Stimulated activated CD8-positive, alpha-beta memory T cell treated with anti-CD3 and anti-CD28 coated beads, Interleukin-4, amount 100 ng/mL, for 4 hours (primary cell): ENCODE measurements at places on chromosomes 12 and 14.

- no peak for DNase-seq
These were observed 62.5 kb upstream of the PRICKLE1 start for GRCh38 chr12:42652048-42652447.

DNA sequence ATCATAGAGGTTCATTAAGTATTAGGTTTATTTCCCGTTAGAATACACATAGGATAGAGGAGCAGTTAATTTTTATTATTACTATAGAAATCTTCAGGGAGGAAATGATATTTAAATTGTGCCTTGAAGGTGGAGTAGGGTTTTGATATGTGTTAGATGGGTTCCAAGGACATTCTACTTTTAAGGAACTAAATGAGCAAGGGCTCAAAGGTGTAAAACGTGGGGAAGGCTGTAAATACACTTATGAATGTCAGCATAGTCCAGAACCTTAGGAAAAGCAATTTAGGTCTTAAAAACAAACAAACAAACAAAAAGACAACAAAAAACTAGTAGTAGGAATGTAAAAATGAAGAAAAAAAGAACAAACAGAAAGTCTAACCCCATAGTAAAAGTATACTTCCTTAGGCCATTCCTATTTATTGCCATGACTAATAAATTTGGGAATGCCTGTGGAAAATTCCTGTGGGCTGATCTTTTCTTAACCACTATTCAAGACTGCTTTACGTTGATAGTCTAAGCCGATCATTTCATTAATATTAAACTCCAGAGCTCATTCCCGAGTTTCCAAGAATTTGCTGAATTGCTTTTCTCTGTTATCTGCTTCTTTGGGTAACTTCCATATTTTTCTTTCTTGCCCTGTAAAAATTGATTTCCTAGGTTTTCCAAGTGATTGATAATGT, 180.3 kb downstream of the RAD51B start:
- DNase-seq: no peak

- no peak for DNase-seq
These were observed 82.9 kb upstream of the DYNC1H1 start for GRCh38 chr14:101881426-101881825.

GRCh38 chr12:104056419-104056972, 6.5 kb upstream of the GLT8D2 start:
- DNase-seq: no peak

DNA sequence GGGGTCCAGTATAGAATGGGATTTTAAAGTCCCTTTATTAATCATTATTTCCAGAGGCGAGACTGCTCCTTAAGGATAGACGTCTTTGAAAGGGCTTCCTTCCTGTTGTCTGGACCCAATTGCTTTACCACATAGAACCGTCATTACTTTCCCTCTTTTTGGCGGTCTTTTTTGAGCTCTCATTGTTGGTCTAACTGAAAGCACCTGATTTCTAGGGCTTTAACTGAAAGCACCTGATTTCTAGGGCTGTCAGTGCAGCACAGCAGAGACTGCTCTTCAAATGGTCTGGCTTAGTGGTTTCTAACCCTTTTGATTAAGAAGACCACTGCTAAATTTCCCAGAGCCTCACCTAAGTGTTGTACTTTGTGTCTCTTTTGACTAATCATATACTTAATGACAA, 95.8 kb downstream of the PRKCH start:
- DNase-seq: no peak

DNA sequence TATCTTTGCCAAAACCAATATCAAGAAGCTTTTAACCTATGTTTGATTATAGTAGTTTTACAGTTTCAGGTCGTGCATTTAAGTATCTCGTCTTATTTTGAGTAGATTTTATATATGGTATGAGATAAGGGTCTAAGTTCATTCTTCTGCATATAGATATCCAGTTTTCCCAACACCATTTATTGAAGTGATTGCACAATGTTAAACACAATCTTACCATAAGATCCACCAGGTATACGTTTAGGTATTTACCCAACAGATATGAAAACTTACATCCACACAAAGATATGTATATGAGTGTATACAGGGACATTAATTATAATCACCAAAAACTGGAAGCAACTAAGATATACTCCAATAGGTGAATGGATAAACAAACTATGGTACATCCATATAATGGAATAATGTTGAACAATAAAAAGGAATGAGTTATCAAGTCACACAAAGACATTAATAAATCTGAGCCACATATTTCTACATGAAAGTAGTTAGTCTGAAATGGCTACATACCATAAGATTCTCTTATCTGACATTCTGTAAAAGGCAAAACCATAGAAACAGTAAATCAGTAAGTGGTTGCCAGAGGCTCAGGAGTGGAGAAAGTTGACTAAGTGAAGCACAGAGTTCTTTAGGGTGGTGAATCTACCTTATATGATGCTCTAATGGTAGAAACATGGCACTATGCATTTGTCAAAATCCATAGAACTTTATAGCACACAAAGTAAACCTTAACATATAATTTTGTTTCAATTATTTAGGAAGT, 222.6 kb downstream of the NUAK1 start:
- DNase-seq: no peak

DNA sequence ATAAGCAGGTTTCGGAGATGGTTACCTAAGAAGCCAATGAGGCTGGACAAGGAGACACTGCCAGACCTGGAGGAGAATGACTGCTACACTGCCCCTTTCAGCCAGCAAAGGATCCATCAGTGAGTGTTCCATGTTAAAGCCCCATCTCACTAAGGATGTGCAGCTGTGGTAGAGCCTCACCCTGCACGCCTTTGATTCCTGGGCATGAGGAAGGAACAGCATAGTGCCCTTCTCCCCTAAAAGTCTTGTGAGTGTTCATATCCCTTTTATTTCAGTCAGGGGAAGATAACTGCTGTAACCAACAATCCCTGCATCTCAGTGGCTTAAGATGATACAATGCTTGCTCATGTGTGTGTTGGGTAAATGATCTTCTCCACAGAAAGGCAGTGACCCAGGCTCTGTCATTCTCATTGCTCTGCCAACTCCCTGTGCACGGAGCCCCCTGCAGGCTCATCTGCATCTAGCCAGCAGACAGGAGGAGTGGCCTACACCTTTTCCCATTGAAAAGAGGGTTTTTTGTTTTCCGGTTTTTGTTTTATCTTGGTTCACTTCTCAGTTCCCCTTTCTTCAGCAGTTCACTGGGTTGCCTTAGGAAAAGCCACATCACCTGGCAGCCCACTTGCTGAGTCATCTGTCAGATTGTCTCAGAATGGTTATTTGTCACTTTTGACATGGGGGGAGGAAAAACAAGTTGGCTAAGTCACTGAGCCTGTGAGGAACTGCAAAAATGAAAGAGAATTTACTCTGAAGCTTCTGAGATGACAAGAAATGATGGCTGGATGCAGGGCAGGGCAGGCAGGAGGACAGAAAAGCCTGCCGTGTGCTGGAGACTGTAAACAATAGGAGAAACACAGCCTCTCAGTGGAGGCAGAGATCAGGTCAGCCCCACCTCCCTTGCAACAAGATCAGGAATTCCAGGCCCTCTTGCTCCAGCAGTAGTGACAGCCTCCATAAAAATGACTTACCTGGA, 193.3 kb downstream of the ANO4 start:
- DNase-seq: no peak

GRCh38 chr12:124893792-124894516, 20.5 kb downstream of the UBC start:
- DNase-seq: no peak

DNA sequence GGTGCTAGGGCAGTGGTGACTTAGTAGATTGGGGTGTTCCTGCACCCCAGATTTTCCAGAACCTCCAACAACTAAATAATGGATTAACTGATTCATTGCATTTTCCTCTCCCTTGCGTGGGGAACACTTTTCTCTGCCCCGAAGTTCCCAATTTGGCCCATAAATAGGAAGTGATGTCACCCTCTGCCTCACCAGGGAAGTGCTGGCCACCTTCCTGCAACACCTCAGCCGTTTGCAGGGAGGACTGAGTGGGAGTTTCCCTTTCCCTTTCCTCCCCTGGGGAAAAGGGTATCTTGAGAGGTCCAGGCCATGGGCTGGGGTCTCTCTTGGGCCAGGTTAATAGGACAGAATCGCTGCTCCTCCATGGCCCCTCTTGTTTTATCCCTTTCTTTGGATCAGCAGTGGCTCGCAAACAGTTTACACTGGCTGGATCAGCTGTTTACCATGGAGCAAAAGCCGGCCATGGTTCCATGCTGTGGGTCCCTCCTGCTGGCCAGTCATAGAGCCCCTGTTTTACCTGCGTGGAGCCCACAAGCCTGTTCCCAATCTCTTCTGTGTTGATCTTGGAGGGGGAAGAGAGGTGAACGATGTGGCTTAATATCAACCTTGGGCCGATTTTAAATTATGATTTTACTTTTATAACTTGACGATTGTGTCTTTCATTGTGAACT, 91.6 kb upstream of the VRK1 start:
- DNase-seq: no peak

GRCh38 chr14:58491593-58491992, 64.1 kb downstream of the KIAA0586 start:
- no peak for DNase-seq

DNA sequence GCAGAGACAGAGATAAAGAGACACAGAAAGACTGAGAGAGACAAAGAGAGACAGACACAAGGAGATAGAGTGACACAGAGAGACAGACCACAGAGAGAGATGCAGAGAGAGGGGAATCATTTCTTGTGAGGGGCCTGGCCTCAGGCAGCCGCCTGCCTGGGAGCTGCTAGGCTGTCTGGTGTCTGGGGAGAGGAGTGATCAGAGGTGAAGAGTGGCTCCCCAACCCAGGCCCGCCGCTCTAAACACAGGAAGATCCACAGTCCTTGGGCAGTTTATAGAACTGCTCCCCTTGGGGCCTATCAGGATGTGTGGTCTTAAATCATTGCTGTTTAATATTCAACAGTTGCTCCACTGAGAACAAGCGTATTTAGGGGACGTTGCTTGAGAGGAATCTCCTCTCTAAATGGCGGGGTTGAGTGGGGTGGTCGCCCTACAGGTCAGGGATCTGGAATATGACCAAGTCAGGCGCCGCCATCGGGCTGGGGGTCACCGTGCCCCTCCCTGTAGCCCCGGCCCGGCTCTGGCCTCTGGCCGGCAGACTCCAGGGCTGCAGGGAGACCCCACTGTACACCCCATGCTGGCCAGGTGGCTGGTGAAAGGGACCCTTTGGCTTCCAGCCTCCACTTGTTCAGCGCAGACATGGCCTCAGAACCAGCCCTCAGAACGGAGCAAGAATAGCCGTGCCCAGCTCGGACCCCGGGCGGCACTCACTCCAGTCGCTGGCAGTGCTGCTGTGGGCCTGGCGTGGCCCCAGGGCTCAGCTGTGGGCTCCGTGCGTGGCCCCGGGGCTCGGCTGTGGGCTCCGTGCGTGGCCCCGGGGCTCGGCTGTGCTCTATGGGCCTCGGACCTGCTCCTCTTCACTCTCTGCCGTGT, 89.4 kb downstream of the GALNT9 start:
- no peak for DNase-seq

- DNase-seq: no peak
These were observed 82.5 kb downstream of the LMO3 start for GRCh38 chr12:16523284-16523950.

DNA sequence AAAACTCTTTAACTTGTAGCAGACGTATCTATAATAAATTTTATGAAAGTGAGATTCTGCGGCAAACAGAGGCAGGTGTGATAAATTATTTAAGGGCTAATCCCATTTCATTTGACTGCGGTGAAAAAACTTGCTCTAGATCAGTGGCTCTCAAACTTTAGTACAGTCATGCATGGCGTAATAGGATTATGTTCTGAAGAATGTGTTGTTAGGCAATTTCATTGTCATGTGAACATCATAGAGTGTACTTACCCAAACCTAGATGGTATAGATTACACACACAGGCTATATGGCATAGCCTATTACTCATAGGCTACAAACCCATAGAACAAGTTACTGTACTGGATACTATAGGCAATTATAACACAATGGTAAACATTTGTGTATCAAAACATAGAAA, 83.7 kb downstream of the HEATR5A start:
- DNase-seq: no peak

GRCh38 chr14:104393199-104393897, 186.2 kb upstream of the C14orf180 start:
- DNase-seq: no peak

DNA sequence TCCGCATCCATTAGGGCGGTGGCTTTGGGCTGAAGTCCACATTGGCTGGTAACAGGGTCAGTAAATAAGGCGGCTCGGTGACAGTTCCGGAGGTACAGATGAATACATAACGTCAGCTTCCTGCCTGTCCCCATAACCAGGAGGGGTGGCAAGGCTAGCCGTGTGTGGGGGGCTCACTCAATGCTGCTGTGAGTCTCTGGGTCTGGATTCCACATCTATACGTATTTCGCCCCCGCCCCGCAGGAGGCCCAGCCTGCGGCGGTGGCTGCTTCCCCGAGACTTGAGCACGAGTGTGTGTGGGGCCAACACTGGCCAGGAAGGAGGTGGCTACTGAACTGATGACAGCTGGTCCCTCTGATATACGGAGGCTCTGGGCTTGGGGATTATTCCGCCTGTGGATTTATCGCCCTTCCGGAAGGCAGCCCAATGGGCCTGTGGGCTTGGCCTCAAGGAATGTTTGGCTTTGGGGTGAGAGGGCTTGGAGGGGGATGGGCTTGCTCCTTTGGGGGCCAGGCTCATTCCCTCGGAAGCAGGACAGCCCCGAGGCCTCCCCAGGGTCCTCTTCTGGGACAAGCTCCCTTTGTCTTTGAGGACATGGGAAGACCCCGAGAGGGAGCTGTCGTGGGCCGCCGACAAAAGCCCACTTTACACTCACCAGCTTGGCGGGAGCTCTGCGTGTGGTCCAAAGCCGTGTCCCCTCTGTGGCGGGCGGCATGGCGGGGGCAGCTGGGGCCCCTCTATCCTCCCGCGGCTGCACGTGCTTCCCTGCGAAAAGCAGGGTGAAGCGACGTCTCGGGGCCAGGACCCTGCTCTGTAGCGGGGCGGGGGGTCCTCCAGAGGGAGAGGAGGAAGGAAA, 82.1 kb downstream of the KIF26A start:
- no peak for DNase-seq

- DNase-seq: no peak
These were observed 2.7 kb upstream of the MYF5 start for GRCh38 chr12:80714055-80714454.

GRCh38 chr14:76887191-76887590, 61.0 kb downstream of the LRRC74A start:
- DNase-seq: no peak

DNA sequence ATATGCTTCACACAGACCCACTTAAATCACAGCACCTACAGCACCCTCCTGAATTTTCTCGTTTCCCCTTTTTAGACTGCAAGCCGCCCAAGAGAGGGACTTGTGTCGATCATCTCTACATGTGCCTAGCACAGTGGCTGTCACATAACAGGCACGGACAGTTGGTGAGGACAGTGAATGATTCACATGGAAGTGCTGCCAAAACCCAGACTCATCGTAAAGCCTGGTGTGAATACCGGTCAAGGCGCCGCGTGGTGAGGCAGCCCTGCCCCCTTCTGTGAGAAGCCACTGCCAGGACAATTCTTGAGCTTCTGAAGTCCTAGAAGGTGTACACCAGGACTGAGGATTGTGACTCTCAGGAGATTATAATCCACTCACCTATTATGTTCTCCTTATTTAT, 44.3 kb downstream of the ATG2B start:
- no peak for DNase-seq

DNA sequence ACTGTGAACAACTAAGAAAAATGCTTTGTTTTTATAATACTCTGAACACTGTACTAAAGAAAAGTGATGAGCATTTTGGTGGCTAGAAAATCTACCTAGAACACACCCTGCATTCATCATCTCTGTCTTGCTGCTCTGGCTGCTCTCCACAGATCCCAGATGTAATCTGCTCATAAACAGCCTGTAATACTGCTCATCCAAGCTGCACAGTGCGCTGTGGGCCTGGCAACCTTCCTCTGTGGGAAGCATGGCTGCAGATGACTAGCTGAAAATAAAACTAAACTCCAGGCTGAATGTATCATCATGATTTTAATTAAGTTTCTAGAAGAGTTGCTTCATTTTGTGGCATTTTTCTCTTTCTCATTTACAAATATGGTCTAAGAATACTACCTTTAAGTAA, 200.7 kb downstream of the SLC2A13 start:
- DNase-seq: no peak
